Stimulated activated CD4-positive, alpha-beta T cell treated with anti-CD3 and anti-CD28 coated beads, Interleukin-15, amount 100 ng/mL, for 48 hours (primary cell): ENCODE measurements at places on chromosomes 1 and 21.

DNA sequence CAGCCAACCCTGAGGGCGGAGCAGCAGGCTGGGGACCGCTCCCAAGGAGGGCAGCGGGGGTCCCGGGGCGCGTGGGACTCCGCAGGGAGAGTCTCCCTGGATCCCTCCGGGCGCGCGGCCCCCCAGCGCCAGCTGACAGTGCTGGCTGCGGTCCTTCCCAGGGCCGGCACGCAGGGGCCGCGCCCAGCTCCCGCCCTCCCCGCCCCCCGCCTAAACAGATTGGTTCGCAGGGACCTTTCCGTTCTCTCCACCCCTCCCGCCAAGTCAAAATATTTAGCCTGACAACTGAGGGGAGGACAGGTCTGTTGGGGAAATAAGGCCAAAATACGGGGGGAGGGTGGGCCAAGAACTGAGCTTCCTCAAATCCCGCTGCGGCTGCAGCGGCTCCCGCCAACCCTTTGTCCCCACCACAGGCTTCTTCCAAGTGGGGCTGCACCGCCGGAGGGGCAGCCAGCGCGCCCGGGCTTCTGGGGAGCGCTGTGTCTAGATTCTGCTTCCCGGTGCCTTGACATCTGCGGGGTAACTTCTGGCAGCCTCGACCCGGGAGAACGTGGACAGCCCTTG lies at the start of gene INSRR:
INSRR (minus strand) TSS at position 159 of the 564 bp plus-strand sequence. CDS start 496 bp downstream, outside the sequence.
- no peak for DNase-seq

- no peak for DNase-seq
Observed at GRCh38 chr1:245561665-245562234, 407.0 kb downstream of the KIF26B start.

GRCh38 chr1:17594690-17595601 lies 55.4 kb downstream of the ARHGEF10L start:
- DNase-seq: no peak

- DNase-seq: no peak
Observed at GRCh38 chr1:231121533-231121932, 40.3 kb upstream of the TRIM67 start.

GRCh38 chr1:86430376-86430775 lies 6.4 kb downstream of the CLCA2 start:
- DNase-seq: no peak

GRCh38 chr1:84436876-84437655 lies 38.8 kb downstream of the DNASE2B start:
- no peak for DNase-seq

- DNase-seq: no peak
Observed at GRCh38 chr1:224929335-224930237, at the start of gene DNAH14. DNAH14 (plus strand) TSS chr1:224929675; CDS start chr1:224952703, 23,028 bp downstream.

DNA sequence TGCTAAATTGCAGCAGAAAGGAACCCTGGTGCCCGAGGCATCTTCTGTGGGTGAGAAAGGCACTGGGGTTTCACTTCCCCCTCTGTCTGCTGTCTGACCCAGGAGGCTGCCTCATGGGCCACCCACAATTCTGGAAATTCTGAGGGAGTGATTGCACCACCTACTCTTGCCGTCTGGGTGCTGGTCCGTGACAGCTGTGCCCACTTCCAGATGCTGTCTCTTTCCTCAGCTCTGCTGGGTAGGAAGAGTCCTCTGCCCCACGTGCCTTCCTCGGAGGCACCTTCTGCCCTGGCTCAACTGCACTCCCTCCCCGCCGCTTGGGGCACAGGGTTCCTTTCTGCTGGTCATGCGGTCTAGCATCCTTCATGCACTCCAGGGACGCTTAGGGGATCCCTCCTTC lies 96.3 kb downstream of the ARHGEF10L start:
- DNase-seq: no peak

GRCh38 chr21:42858185-42858847 lies 21.0 kb downstream of the WDR4 start:
- no peak for DNase-seq
